ENCODE measurements at places on chromosomes 3 and 15. TPM values are rescaled to one million over a fixed set of nuclear protein-coding genes. Genes with fewer than 3 reads are reported as not detected.
A peak's percentile ranks its signal among the peaks of the same experiment; 100 is the strongest.

- H3K4me1 ChIP-seq, result no peaks in the 10 kb centered on the region
- no peak overlapping the region for H3K4me3 ChIP-seq
- H3K27ac ChIP-seq, result no peak overlapping the region
- DNase-seq, result no peak
Observed at GRCh38 chr15:87610366-87610765, 646.2 kb downstream of the NTRK3 start.

DNA sequence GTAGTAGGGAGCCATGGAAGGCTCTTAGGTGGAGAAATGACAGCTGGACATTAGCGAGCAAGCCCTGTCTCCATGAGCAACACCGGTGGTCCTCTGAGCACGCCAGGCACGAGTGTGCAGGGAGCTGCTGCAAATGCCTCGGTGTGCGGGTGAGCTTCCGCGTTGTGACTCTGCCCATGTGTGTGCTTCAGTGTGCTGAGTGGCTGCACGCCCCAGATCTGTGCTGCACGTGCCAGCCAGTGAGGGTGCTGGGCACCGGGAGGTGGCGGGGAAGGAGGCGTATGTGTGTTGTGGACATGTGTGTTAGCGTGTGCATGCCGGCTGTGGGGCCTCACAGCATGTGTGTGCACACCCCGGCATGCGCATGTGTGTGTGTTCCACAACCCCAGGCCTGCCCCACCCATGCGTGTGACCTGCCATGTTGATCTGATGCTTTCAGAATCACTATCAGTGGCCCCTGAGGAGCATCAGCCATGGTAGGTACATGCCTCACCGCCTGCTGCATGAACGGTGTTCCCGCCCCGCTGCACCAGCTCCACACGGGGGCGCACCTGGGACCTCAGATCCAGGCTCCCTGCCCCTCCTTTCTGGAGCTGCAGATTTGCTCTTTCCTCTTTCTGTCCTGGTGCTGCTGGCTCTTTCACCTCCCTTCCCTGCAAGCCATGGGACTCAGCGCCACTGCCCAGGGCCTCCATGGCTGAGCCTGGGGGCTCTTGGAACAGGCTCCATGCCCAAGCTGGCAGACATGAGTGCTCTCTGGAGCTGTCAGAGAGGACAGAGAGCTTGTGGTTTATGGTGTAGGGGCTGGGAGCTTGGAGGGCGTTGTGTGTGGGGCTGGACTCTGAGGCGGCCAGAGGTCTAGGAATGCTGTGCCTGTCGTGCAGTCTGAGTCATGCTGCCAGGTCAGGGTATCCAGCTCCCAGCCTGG is 169.4 kb downstream of the TBC1D2B start:
- no peaks in the 10 kb centered on the region for H3K27me3 ChIP-seq
- no peaks in the 10 kb centered on the region for H3K4me1 ChIP-seq
- DNase-seq, result peak; percentile 77
- H3K27ac ChIP-seq, result no peak overlapping the region

GRCh38 chr15:81084716-81085115 is 49.4 kb upstream of the CFAP161 start:
- H3K27ac ChIP-seq, result no peak overlapping the region
- H3K4me3 ChIP-seq, result no peak overlapping the region
- no peaks in the 10 kb centered on the region for H3K36me3 ChIP-seq
- no peak for DNase-seq

DNA sequence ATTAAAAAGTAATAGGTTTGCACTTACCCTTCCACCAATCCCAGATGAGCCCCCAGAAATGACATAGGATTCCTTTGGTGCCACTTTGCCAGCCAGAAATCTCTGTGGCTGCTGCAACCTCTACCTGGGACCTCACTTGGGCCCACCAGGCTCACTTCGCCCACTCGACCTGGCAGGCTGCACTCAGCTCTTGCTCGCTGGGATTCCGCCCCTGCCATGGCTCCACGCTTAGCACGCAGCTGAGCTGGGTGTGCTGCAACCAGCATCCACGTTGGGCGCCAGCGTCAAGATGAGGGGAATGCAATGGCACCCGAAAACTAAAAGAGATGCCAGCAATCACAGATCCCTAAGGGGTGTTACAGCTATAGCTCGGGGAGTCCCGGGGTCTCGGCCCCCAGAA is 761.0 kb downstream of the NAALADL2 start:
- H3K36me3 ChIP-seq, result no peaks in the 10 kb centered on the region
- H3K4me1 ChIP-seq, result no peaks in the 10 kb centered on the region
- H3K27me3 ChIP-seq, result no peaks in the 10 kb centered on the region
- no peak for DNase-seq
- no peak overlapping the region for H3K27ac ChIP-seq
- H3K4me3 ChIP-seq, result peak overlapping the region; percentile 21

DNA sequence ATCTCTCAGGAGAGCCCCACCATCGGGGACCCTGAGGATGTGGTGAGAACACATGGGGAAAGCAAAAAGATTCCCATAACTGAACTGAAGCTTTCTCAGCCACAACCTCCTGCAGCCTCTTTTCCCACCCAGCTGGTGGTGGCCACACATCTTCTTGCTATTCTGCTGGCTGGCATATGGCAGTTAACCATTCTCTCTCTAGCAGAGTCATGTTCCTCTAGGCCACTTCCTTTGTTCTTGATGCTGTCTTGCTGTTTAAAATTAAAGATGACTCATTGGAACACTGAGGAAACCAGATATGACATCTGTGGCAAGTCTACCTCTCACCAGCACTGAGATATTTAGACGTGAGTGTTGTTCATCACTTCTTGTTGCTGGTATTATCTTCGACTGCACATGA is 180.3 kb upstream of the ROBO2 start:
- no peaks in the 10 kb centered on the region for H3K27me3 ChIP-seq
- no peak overlapping the region for H3K27ac ChIP-seq
- H3K4me3 ChIP-seq, result no peak overlapping the region
- no peaks in the 10 kb centered on the region for H3K4me1 ChIP-seq
- no peak for DNase-seq

Gene CAMK1
- 127 TPM for total RNA-seq

Gene NISCH
- total RNA-seq, result 315 TPM

Gene GXYLT2
- 17.6 TPM for total RNA-seq

All from testis (tissue), 5 donors.